ENCODE measurements at places on chromosomes 6 and 20.

DNA sequence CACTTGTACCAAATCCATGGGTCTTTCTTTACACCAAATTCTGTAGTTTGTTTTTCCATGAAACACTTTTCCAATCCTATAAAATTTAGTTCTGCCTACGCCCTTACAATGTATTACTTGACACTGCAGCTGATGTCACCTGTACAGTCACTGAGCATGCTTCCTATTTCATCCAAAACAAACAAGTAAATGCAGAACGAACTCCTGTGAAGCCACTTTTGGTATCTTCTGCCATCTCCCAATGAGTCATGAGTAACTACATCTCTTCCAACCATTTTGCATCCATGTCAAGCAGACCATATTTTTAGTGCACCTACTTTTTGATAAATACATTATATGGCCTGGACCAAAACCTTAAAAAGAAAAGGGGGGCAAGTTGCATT is 42.4 kb downstream of the HDDC2 start:
- no peak for DNase-seq

GRCh38 chr6:125004198-125004597 is 42.0 kb downstream of the RNF217 start:
- no peak for DNase-seq

DNA sequence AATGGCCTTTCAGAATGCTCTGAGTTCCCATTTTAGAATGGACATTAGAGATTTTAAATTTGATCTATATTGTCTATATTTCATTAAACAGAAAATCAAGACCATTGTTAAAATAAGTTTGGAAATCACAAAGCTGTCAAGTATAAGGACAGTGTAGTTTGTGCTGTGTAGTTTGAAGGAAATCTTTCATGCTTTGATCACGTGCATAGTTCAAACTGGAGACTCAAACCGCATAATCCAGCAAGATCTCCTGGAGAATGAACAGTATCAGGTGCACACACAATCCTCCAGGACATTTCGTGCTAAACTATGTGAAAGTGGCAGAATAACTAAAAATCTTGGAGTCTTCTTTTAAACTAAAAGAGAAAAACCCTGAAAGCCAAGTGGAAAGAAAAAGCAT is 60.8 kb upstream of the TBXT start:
- no peak for DNase-seq

DNA sequence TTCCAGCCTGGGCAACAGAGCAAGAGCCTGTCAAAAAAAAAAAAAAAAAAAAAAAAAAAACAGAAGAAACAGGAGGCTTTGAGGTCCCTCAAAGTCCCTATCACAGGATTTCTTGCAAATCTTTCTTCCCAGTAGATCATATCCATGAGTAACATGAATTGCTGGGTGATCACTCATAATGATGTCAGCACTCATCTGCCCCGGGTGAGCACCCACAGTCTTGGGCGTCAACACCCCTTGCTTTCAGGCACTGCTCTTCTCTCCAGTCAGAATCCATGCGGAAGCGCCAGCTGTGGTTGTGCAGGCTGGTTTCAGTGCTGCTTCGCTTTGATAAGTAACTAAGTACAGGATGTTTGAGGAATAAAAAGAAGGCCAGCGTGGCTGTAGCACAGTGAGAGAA is 40.2 kb upstream of the INSM1 start:
- DNase-seq = no peak

GRCh38 chr6:60867548-60867947 is 1418.5 kb downstream of the KHDRBS2 start:
- DNase-seq = no peak

DNA sequence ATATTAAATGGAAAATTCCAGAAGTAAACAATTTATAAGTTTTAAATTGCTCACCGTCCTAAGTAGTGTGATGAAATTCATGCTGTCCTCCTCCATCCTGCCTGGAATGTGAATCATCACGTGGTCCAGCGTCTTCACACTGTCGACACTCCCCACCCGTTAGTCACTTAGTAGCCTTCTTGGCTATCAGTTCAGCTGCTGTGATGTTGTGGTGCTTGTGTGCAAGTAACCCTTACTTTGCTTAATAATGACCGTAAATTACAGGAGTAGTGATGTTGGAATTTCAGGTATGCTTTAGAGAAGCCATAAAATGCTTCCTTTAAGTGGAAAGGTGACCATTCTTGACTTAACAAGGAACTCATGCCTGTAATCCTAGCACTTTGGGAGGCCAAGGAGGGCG is 25.2 kb downstream of the RIOK1 start:
- DNase-seq = no peak

DNA sequence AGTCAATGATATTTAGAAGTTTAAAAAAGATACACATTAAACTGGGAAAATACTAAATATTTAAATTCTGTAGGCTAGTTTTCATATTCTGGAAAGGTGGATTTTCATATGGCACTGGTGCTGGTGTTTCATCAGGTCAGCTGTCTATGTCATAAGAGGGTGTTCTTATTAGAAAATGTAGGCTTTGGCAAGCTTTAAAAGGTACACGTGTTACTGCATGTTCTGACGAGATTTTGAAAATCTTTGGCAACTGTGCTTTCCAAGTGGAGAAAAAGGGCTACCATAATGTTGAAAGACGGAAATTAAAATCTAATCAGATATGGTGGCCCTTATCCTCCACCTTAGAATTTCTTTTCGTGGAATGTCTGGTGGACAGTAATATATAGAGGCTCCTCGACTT is 30.0 kb downstream of the SLC22A3 start:
- no peak for DNase-seq

DNA sequence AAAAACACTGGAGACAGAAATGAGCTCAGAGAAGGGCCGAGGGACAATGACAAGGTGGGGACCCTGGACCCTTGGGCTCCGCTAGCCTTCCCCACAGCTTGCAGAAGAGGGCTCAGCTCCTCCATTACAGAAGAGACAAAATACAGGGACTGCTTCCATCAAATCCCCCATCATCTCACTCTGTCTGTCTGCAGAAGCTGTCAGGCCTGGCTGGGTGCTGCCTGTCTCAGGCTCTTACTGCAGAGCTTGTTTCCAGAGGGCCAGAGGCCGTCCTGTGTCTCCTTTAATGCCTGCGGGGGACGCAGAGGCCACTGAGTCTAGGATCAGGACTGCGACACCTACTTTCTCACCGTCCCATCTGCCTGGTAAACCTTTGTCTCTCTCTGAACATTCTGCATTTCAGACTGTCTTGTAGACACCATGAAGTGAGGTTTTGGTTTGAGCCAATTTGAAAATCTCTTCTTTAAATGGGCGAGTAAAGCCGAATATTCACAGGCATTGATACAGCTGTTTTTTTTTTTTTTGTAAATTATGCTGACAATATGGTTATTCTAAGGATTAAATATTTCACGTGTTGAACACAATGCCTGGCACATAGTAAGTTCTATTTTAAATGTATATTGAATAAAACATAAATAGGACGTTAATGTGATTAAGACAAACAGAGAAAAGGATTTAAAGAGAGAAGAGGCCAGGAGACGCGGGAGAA is 28.3 kb downstream of the RNASET2 start:
- DNase-seq = no peak

- no peak for DNase-seq
These were observed 46.5 kb upstream of the RIPOR2 start for GRCh38 chr6:24982231-24982630.

GRCh38 chr6:15491255-15491985 is 171.4 kb downstream of the DTNBP1 start:
- DNase-seq = no peak

DNA sequence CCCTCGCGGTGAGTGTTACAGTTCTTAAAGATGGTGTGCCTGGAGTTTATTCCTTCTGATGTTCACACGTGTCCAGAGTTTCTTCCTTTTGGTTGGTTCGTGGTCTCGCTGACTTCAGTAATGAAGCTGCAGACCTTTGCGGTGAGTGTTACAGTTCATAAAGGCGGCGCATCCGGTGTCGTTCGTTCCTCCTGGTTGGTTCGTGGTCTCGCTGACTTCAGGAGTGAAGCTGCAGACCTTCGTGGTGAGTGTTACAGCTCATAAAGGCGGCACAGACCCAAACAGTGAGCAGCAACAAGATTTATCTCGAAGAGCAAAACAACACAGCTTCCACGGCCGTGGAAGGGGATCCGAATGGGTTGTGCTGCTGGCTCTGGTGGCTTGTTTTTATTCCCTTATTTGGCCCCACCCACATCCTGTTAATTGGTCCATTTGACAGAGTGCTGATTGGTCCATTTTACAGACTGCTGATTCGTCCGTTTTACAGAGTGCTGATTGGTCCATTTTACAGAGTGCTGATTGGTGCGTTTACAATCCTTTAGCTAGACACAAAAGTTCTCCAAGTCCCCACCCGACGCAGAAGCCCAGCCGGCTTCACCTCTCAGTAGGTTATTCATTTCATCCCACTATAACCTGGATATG is 48.2 kb upstream of the ARG1 start:
- no peak for DNase-seq
